Brain (organoid and tissue), 16 donors: ENCODE measurements at places on chromosomes 1 and 21.

DNA sequence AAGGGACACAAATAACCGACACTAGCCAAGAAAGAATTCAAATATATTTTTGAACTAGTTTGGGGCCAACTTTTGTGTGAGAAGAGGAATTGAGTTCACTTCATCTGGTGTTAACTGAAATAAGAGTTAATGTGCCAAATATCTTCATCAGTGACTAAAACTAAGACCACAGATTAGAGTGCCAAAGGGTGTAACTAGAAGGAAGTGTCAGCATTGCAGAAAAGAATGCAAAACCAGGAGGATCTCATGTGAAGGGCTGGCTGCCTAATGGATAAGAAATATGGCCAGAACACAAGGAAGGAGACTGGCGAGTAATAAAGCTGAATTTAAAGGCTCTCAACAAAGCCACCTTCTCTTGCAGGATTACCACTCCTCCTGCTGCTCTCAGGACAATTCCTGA is 61.8 kb upstream of the LRRC8D start:
- no peak for DNase-seq

DNA sequence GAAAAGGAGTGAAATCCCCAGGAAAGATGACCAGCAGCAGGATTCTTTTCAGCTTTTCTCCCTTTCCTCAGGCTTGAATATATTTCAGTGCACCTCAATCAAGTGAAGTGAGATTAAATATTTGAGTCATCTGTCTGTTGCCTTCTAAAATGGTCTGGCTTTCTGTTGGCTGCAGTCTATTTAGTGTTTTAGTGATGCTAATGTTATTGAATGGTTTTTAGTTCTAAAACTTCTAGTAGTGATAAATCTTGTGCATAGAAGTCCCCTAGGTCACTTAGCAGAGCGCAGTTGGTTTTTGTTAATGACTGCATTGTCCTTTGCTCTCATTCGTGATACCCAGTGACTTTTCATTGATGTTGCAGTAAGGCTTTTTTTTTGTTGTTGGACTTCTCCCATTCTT is 53.5 kb downstream of the ITSN1 start:
- DNase-seq = no peak

- no peak for DNase-seq
Measured at GRCh38 chr1:3402258-3403010, 52.0 kb upstream of the ARHGEF16 start.

DNA sequence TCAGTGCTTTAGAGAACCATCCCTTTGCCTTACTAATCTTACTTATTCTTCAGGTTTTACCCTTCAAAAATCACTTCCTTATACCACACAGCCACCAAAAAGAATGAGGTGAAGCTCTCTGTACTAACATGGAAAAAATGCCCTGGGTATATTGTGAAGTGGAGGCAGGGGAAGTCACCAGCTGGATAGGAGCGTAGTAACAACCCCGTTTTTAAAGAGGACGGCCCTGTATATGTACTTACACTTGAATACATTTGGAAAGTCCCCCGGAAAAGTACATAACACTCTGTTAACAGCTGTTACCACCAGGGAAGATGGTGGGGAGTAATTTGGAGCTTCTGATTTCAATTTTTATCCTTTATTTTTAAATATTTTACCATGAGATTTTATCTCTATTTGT is 28.2 kb upstream of the KHDRBS1 start:
- no peak for DNase-seq

DNA sequence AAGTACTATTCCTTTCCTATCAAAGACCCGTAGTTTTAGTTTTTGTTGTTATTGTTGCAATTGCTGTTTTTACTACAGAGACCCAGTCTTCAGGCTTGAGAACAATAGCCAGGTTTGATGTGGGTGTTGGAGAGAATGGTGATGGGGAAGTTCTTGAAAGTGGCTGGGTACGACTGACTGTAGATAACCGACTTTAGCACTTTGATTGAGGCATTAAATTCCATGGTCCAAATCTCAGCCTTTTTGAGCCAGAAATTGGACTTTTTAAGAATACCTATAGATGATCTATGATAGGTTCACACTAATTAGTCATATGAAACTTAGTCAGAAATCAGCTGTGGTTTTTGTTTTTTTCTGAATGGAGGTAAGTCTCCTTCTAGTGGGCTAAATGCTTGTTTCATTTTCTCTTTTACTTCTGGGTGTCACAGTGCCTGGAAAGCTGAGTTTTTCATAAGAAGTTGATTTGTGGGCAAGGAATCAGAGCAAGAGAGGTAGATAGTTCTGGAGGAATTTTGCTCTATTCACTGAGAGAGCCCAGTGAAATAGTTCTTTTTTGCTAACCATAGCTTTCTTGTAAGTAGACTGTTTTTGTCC is 2.8 kb downstream of the PPIH start:
- no peak for DNase-seq

DNA sequence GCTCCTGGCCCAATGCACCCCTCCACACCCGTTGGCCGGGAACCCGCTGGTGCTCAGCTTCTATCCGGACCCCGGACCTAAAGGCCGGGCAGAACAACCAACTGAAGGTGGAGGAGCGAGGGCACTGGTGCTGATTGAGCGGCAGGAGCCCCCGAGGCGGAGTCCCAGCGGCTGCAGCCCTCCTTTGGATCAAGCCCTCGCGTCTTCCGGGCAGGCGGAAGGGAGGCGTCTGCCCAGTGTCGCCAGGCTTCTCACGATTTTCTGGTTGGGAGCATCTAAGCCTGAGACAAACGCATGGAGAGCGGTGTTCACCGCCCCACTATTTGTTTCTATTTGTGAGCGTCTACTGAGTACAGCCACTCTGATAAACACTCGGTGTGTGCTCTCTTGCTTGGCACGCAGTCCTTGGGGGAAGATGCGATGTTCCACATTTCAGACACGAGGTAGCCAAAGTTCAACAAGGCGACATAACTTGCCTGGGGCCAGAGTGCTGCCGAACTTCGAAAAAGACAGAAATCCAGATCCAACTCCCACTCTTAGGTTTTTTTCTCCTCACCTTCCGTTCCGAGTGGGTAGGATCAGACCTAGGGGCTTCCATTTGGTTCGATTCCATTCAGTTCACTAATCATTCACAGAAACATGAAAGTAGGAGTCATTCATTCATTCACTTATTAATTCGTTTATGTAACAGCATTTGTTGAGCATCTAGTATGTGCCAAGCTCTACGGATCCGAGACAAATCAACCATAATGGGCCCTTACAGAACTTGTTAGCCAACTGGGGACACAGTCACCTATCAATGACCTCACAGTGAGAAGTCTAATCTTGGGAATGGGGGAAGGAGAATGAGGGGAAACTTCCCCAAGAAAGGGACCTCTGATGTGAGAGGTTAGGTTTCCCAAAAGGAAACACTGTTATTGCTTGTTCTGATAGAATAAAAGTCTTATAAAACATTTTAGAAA is 4.9 kb upstream of the DMRTA2 start:
- DNase-seq = peak; percentile 31

DNA sequence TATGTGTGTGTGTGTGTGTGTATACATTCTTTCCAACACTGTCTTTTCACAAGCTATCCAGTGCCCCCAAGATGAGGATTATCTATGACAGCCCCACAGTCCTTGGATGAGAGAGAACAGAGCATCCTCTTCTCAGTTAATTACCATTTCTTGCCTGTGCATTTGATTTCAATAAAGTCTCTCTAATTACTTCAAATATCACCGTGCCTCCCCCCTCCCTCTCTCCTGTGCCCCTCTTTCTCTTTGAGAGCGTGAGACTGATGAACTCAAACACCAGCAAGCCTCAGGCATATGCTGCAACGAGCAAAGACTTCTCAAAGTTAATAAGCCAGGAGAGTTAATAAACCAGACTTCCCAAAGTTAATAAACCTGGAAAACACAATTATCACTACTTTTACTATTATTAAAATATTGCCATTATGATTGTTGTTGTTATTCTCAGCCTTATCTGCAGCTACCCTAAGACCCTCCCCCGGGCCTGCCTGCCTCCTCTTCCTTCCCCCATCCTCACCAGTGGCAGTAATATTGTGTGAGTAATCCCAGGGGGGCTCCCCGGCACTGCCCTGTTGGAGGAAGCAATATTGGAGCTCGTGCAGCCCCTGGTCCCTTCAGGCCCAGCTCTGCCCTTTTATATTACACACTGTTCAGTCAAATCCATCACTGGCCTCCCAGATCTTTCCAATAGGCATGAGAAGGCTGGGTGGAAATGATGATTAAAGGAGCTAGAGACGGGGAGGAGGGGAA is 30.9 kb downstream of the LMX1A start:
- DNase-seq = peak; percentile 40

- no peak for DNase-seq
Measured at GRCh38 chr1:219362702-219363101, 189.0 kb downstream of the LYPLAL1 start.

DNA sequence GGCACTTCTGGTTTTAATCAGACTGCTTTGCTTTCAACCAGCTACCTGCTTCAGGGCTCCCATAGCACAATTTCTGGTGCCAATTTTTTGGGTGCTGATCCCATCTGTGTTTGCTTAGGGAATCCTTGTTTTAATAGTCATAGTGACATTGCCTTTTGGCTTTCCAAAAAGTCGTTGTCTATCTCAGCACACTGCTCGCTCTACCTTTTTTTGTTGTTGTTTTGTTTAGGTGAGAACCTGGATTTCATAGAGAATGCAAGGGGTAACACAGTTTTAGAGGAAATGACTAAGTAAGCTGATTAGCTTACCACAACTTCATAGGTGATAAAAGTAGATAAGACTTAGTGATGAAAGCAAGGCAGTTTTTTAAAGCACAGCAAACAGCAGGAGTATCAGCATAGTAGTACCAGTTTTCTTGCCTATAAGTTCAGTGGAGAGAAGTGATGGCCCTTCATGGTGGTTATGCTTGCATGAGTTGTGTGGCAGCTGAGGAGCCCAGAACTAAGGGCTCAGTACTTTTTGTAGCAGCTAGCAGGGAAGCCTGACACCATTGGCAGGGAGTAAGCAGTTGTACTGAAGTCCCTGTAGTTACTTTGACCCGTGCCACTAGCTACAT is 31.3 kb downstream of the NEK7 start:
- no peak for DNase-seq

- DNase-seq = no peak
Measured at GRCh38 chr1:5796028-5796427, 196.2 kb downstream of the NPHP4 start.

- DNase-seq = no peak
Measured at GRCh38 chr1:36342426-36343185, 19.2 kb upstream of the EVA1B start.

- DNase-seq = no peak
Measured at GRCh38 chr1:43731867-43732531, 24.7 kb downstream of the ST3GAL3 start.

- DNase-seq = peak; percentile 31
Measured at GRCh38 chr1:180928331-180929230, 15.9 kb downstream of the KIAA1614 start.

DNA sequence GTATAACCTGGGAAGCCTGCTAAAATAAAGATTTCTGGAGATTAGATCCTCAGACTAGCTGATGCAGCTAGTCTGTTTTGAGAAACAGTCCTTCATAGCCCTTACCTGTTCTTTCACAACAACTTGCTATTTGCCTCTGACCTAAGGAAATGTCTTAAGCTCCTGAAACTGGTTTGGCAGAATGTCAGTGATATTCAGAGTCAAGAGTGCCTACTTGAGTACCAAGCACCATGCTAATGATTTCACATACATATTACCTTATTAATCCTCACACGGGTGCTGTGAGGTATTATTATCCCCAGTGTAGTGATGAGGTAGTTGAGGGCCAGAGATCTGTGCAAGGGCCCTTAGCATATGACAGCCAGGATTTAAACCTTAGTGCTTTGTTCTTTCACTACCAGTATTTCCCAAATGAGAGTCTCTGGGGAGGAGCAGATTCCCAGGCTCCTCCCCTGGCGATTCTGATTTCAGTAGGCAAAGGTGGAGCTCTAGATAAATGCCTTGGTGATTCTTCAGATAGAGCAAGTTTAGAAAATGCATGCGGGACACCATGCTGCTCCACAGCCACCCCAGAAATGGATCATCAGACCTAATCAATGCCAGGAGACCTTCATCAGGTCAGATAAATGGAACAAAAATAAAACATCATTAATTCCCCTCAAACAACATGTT is 47.4 kb upstream of the WNT2B start:
- no peak for DNase-seq

- DNase-seq = no peak
Measured at GRCh38 chr21:16473988-16474387, 744.2 kb downstream of the USP25 start.

DNA sequence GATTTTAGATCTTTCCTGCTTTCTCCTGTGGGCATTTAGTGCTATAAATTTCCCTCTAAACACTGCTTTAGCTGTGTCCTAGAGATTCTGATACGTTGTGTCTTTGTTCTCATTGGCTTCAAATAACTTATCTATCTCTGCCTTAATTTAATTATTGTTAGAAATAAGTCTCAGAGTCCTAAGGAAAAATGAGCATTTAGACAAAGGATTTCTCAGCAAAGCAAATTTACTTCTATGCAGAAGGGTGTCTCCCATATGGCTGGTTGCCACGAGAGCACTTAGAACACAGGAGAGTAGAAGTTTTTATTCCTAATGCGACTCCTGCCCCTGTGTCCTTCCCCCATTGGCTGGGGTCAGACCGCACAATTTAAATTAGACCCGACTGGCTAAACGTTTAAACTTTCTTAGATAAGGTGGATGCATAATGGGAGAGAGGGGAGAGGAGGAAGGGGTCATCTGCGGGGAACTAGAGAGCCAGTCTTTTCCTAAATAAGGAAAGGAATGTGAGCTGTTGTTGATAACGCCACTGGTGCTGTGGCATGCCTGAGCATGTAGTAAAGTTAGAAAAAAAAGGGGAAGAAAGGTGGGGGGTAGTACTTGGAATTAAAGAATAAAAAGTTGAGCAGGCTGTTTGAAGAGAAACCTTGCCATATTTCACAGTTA is 170.2 kb downstream of the DYRK1A start:
- no peak for DNase-seq

GRCh38 chr21:45416620-45417019 is 11.7 kb downstream of the COL18A1 start:
- DNase-seq = no peak

- DNase-seq = no peak
Measured at GRCh38 chr1:84430546-84430945, 32.3 kb downstream of the DNASE2B start.

DNA sequence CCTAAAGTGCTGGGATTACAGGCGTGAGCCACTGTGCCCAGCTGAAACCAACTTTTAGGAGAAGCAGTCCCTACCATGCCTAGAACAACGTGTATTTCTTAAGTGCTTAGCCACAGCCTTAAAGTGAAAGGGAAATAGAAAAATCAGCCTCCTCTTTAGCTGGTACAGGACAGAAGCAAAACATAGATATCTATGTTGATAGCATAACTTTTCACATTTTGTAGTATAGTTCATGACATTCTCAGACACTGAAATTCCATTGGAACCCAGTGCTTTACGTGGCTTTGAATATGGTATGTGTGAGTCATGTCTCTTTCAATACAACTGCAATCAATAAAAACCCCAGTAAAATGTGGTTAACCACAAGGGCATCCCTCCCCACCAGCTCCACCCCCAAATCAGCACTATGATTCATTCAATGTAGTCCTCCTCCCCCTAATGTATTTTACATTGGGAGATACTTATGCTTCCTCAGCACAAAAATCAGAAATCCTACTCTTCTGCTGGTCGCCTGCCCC is 32.1 kb downstream of the TGFB2 start:
- DNase-seq = no peak
